ENCODE measurements at places on chromosomes 11 and 22. TPM values are rescaled to one million over a fixed set of nuclear protein-coding genes. Genes with fewer than 3 reads are reported as not detected.

OR52E8 gene
- not detected for total RNA-seq

DNA sequence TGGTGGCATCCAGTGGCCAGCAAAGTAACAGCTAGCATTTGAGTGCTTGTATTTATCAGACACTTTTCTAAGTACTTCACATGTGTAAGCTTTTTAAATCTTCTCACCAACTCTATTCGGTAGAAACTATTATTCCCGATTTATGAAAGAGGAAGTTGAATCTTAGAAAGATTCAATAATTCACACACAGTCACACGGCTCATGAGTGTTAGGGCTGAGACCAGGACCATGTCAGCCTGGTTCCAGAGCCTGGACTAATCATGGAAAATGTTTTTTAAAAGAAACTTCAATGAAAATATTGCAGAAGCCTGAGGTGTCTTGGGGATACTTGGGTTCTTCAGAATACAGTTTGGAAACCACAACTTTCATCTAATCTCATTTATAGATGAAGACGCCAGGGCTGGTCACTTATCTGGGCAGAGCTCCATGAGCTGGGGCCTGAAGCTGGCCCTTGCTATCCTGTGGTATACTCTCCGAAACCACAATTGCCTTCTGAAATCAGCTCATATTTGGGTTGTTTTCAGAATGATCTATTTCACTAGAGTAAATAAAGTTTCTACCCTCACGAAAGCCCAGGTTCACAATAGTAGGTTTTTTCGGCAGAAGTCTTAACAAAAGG lies 4.3 kb upstream of the CRTAM start:
- DNase-seq: no peak

OR5P2 gene
- total RNA-seq: not detected

- peak; percentile 62 for DNase-seq
These were observed 252.0 kb downstream of the CTTN start for GRCh38 chr11:70650075-70650909.

- DNase-seq: no peak
These were observed 25.6 kb downstream of the SNAP29 start for GRCh38 chr22:20884454-20884853.

DNA sequence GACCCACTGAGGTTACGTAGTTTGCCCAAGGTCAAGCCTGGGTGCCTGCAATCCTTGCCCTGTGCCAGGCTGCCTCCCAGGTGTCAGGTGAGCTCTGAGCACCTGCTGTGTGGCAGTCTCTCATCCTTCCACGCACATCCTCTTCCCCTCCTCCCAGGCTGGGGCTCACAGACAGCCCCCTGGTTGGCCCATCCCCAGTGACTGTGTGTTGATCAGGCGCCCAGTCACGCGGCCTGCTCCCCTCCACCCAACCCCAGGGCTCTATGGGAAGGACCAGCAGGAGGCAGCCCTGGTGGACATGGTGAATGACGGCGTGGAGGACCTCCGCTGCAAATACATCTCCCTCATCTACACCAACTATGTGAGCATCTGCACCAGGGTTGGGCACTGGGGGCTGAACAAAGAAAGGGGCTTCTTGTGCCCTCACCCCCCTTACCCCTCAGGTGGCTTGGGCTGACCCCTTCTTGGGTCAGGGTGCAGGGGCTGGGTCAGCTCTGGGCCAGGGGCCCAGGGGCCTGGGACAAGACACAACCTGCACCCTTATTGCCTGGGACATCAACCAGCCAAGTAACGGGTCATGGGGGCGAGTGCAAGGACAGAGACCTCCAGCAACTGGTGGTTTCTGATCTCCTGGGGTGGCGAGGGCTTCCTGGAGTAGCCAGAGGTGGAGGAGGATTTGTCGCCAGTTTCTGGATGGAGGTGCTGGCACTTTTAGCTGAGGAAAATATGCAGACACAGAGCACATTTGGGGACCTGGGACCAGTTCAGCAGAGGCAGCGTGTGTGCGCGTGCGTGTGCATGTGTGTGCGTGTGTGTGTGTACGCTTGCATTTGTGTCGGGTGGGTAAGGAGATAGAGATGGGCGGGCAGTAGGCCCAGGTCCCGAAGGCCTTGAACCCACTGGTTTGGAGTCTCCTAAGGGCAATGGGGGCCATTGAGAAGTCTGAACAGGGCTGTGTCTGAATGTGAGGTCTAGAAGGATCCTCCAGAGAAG lies 1.6 kb downstream of the GSTP1 start:
- no peak for DNase-seq

DNA sequence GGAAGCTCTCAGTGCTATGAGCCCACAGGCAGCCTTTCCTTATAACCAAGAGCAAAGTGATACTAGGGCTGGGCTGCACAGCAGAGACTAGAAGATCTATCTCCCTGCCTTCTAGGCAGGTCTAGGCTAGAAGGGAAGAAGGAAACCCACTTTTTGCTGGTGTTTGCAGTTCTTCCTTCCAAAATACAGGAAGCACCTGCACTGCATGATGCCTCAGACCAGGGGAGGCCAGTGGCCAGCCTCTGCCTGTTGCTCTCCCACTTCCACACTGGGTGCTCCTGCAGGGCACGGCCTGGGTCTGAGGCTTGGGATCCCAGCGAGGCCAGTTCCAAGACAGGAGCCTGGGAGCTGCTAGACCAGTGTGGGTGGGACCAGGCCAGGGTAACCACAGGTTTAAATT lies 6.0 kb upstream of the UCP3 start:
- DNase-seq: no peak

GRCh38 chr11:74121804-74122203 lies 49.0 kb downstream of the C2CD3 start:
- DNase-seq: no peak

GRCh38 chr11:1935156-1936071 lies 11.7 kb upstream of the MRPL23 start:
- no peak for DNase-seq

TPBGL gene
- not detected for total RNA-seq

DNA sequence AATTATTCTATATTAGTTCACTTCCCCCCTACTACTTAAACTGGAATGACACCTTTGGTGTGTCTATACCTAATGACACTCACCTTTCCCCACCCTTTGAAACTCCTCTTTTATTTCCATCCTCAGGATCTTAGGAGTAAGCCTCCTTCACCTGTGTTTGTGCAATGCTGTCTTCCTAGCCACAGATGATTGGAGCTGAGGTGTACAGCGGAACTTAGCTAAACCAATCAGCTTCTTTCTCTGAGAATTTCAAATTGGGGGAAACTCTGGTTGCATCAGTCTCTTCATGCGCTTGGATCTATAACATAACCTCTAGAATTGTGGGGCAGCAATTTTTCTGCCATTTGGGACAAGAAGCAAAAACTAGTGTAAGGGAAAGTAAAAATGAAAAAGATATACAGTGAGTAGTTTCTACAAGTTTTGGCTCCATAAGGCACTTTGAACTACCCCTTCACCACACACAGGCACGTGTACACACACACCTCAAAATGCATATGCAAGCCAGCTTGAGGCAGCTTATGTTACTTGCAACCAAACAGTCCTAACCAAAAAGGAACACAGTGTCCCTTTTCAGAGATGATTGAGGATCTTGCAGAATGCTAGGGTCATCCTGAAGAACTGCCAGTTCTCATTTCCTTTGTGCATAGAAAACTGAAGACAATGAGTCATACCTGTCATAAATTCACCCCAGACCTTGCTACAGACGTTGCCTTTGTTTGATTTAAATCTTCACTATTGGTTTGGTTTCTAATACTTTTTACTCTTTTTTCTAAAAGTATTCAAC lies 36.0 kb upstream of the LDLRAD3 start:
- no peak for DNase-seq

GRCh38 chr11:95283650-95284049 lies 52.6 kb upstream of the SESN3 start:
- DNase-seq: no peak

- no peak for DNase-seq
These were observed 233.5 kb downstream of the DSCAML1 start for GRCh38 chr11:117563556-117563955.

DNA sequence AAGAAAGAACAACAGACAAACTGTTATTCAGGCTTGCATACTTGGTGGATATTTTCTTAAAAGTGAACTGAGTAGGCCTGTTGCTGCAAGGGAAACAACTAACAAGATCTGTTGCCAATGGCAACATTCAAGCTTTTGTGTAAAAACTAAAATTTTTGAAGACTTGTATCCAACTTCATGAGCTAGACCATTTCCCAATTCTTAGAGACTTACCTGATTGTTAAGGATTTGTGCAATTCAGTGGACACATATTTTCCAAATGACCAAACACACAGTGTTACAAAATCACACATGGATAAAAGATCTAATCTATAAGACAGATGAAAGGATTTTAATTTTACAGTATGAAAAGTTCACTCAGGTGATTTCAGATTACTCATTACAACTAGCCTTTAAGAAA lies 564.1 kb downstream of the CNTN5 start:
- DNase-seq: no peak

DNA sequence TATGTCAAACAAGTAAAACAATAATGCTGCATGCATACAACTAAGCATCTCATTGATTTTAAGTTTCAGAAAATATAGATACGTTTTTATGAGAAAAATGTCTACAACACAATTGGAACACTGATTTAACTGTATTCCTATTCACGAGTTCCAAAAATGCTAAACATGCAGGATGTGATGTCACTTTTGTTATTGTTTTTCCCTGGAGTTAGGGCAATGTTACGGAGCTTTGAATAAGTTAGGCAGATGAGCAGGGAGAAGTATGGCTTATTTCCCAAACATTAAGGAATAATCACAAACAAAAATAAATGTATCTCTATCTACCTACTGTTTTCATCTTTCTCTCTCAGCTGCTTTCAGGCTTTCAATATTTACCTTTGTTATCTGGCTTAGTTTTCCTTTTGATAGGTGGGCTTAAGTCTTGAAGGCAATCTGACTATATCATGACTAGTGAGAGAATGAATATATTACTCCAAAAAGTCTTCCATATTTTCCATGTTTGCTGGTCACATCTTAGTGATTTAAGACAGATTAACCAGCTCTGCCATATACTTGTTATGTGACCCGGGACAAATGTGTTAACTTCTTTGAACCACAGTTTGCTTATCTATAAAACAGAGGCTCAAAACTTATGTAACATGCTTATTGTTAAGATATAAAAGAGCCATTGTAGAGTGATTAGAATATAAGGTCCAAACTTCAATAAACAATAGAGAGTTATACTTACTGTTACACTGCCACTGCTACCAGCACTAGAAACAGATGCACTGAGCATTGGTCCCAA lies 854.4 kb upstream of the CCDC90B start:
- DNase-seq: no peak

ANKK1 gene
- total RNA-seq: not detected

- no peak for DNase-seq
These were observed 167.0 kb upstream of the RASSF10 start for GRCh38 chr11:12841946-12842630.

UBE4A gene
- total RNA-seq: 58.3 TPM

DNA sequence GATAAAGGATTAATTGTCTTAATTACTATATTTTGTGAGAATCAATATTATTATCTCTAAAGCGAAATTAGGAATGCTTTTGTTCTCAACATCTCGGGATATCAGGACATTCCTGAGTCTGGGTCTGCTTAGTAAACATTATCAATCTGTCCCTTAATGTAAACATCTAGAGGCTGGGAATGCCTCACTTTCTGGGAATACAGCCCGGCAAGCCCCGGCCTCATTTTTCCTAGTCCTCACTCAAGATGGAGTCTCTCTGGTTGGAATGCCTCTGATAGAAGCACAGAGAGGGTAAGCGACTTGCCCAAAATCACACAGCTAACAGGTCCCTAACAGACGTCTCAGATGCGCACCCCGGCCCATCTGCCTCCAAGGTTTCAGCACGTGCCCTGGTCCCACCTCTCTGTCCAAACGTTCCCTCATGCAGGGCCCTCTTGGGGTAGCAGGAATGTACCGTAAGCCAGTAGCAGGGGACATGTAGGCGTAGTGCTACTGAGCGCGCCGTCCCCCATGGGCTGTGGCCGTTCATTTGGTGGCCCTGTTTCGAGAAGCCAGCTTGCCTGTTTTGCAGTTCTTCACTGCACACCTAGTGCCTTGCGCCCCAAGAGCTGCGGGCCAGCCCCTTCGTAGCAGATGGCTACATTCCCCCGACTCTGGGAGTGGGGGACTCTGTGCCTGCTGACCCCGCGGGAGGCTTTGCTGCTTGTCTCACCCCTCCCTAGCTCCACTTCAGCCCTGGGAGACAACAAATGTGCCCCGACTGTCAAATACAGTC lies 62.2 kb upstream of the FADD start:
- DNase-seq: no peak

- DNase-seq: no peak
These were observed 1397.3 kb upstream of the TENM4 start for GRCh38 chr11:80838153-80838552.

BDNF gene
- total RNA-seq: 12.6 TPM

DNA sequence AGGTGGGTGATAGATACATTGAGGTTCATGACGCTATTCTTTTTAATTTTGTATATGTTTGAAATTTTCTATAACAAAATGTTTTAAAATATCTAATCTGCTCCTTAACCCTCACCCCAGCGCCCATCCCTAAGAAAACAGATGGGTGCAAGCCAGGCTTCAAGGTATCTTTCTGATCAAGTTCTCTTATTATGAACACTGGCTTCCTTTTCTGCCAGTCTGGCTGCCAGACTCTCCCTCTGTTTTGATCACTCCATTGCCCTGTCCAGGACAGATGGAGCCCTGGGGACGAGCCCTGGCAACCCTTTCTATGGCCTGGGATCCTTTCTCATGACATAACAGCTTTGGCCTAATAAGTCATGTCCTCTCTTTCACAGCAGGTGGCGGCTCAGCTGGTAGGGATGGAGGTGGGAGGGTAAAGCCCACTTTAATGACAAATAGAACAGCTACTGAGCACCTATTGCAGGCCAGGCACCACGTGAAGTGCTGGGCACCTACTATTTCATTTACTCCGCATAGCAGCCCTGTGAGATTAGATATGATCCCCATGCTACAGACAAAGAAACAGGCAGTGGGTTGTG lies 38.4 kb downstream of the DRD2 start:
- no peak for DNase-seq

MS4A6A gene
- 2.4 TPM for total RNA-seq

DNA sequence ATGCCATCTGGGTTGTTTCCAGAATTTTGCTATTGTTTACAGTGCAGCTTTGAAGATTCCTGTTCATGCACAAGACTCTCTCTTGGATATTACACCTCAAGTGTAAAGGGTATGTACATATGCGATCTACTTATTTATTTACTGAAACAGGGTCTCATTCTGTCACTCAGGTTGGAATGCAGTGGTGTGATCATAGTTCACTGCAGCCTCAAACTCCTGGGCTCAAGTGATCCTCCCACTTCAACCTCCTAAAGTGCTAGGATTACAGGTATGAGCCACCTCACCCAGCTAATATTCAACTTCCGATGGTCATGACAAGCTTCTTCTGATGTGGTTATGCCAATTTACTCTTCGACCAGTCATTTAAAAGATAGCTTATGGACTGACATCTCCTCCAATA lies 158.1 kb upstream of the PITPNB start:
- DNase-seq: no peak

DNA sequence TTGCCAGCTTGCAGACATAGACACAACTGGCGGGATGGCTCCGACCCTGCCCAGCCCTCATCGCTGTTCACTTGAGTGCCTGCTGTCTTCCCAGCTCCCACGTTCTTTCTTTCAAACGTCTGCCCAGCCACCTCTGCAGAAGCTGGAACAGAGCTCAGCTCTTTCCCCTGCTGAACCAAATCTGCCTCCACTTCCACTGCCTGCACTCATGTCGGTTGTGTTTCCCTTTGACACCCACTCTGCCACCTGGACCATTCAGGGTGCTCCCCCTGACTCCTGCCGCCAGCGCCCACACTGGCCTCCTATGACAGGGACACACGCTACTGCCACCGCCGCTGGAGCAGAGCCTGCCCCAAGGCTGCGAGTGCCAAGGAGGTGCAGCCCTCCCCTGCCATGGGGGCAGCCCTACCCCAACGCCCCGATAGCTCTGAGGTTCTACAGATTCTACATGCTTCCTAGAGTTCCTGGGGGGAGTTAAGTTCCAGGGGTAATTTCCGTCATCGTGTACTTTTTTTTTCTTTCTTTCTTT lies 37.9 kb downstream of the TST start:
- no peak for DNase-seq

Data from frontal cortex (tissue), 4 donors.